COLO829 (cell line): ENCODE measurements at places on chromosomes 12 and 14.

DNA sequence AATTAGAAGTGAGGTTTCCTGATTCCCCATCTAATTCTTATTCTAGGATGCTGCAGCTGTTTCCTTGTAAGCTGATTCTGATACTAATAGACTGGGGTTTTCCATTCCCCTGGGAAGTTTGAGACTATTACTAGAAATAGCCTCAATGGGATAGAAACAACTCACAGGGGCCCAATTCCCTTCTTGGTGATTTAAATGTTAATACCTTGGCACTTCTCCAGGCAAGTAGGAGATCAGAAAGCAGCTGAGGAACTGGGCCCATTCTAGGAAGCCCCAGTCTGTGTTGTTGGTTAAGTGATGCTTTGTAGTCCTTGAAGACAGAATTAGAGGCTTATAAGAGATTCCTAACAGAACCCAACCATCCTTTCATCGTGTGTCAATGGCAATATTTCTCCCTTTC, 407.0 kb upstream of the SEL1L start:
- DNase-seq: no peak

GRCh38 chr14:30214014-30214413, 286.4 kb upstream of the PRKD1 start:
- DNase-seq: no peak

DNA sequence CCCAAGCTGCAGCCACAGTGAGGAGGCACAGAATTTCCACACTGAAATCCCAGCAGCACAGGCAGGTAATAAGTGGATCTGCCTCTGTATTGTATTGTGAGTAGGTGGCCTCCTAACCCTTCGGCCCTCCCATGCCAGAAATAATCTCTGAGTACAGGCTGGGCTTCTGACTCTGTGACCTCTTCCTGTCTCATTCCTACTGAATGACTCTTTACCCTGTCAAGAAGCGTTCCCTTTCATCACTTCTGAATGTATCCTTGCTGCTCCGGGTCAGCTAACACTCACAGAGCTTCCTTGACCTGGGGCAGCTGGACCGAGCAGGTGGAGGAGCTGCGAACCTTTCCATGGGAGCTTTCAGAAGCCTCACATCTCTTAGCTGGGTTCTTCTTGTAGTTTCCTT, 119.6 kb downstream of the SLC8A3 start:
- no peak for DNase-seq

DNA sequence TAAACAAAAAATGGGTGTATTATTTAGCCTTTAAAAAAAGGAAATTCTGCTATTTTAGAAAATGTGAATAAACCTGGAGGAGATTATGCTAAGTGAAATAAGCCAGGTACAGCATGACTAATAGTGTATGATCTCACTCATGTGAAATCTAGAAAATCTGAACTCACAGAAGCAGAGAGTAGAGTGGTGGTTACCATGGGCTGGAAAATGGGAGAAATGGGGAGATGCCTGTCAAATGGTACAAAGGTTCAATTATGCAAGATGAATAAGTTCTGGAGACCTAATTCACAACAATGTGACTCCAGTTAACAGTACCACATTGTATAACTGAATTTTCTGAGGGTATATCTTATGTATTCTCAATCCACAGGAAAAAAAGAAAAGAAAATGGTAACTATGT, 17.4 kb upstream of the LEMD3 start:
- no peak for DNase-seq

DNA sequence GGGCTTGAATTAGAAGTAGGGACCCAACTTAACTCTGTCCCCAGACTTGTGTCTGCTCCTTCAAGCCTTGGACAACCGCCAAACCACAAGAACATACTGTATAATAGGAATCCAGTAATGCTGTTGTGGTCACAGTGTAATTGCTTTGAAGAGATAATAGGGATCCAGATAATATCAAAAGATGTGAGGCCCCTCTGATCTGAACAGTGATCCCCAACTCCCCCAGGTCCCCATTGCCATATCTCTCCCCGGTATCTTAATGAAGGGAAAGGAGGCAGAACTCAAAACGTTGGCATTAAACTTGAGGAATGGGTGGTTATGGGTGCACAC, 8.5 kb upstream of the PLEKHH1 start:
- no peak for DNase-seq

GRCh38 chr12:139585-139984, 73.0 kb downstream of the IQSEC3 start:
- DNase-seq: no peak

- DNase-seq: no peak
Measured at GRCh38 chr14:61026526-61026925, 45.5 kb downstream of the SLC38A6 start.

DNA sequence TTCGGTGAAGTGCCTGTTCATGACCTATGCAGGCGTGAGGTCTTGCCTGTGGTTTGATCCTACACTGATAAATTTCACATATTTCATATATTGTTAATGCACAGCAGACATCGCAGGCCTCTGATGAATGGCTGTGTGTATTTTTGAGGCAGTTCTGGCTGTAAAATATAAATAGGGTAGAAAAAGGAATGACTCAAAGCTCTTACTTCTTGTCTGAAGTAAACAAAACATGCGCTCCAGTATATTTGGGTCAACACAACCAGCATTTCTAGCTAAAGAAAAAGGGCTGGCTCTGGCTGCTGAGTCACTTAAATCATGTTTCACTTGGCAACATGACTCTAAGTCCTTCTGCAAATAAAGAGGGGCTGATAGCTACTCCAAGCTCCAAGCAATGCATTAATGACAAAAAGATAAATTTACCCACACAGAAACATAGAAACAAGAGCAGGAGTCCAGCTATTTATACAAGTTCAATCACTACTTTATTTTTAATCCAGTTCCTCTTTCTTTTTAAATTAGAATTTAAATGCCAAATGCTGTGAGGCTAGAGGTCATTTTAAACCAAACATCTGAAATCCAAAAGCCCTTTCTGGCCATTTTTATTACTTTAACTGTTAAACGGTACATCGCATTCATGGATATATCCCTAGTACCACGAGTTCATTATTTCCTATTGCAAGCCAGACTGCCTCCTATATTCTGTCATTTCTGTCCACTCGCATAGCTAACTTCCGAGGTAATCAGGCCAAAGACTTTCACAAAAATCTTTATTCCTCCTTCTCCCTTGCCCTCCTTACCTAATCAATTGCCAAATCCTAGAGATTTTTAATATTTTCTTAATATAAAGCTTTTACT, 54.3 kb upstream of the TMCC3 start:
- DNase-seq: no peak

GRCh38 chr12:13770576-13770975, 210.8 kb downstream of the GRIN2B start:
- DNase-seq: no peak

GRCh38 chr12:65742018-65743010, 82.0 kb upstream of the HMGA2 start:
- no peak for DNase-seq

- DNase-seq: no peak
Measured at GRCh38 chr14:79661752-79662151, 549.6 kb downstream of the DIO2 start.

DNA sequence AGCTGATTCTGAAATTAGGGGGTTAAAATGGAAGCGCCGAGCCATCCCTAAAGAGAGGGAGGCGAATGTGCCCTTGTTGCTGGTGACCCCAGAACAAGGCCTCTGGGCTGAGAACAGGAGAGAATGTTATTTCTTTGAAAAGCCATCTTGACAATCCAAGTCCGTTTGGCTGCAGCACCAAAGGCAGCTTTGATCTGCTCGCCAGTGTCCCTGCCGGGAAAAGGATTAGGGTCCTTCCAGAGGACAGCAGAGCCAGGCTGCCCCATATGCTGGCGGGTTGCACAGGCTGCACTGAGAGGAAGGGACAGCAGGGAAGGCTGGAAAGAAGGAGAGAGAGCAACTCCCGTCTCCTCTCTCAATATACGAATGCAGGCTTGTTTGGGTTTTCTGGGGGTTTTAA, 141.7 kb downstream of the TMEM132C start:
- DNase-seq: no peak

DNA sequence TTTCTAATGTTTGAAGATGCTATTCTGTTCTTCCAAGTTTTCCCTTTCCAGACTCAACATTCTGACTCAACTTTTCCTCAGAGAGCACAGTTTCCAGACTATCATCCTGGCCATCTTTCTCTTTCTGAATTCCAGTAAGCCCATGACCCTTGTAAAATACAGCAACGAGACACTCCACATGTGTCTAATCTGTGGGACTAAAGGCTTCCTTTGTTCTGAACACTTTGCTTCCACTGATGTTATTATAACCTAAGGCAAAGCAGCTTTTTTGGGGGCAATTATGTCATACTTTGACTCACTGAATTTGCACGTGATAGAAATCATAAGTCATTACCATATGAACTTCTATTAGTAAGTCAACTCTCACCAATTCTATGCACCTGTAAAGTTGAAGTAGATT, 6.3 kb upstream of the ART4 start:
- DNase-seq: peak; percentile 79

DNA sequence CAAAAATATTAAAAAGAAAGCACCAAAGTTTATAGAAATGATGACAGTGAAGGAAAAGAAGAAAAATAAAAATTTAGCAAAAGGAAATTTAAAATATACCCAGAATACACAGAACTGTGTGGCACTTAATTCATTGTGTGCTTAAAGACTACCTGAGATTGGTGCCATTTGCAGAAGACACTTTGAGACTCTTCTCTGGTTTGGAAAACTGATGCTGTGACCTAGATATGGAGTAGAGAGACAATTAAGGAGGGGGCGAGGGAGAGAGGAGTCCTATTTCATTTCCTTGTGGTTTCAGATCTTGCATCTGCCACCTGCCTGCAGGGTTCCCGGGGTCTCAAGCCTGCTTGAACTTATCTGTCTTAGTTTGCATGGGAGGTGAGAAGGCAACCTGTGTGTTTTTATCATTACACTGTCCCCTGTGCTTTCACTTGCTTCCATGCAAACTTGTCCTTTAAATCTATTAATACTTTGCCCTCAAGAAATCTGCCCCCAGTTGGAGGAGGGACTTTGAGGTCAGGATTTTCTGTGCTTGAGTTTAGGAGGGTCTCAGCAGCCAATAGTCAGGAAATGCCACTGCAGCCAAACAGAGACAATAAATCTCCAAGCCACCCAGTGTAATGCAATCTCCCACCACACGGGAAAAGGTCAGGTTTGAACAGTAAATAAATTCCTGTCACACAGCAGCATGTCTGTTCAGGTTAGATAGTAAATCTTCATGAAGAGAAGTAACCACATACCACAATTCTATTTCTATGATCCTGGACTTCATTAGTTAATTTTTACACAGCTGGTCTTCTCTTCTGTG, 119.4 kb downstream of the CAND1 start:
- DNase-seq: peak; percentile 17

DNA sequence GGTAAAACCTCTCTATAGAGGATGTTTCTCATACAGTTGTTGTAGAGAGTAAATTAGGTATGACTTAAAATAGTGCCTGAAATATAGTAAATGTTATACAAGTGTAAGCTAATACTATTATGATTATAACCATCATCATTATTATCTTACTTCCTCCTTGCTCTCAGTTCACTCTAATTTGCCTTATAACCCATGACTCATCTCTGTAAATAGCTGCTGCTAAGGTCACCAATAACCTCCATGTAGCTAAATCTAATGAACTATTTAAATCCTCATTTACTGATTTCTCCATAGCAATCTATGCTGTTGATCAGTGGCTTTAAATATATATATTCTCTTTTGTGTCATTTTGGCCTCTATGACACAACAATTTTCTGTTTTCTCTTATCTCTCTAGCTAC, 109.6 kb downstream of the RMST start:
- no peak for DNase-seq

DNA sequence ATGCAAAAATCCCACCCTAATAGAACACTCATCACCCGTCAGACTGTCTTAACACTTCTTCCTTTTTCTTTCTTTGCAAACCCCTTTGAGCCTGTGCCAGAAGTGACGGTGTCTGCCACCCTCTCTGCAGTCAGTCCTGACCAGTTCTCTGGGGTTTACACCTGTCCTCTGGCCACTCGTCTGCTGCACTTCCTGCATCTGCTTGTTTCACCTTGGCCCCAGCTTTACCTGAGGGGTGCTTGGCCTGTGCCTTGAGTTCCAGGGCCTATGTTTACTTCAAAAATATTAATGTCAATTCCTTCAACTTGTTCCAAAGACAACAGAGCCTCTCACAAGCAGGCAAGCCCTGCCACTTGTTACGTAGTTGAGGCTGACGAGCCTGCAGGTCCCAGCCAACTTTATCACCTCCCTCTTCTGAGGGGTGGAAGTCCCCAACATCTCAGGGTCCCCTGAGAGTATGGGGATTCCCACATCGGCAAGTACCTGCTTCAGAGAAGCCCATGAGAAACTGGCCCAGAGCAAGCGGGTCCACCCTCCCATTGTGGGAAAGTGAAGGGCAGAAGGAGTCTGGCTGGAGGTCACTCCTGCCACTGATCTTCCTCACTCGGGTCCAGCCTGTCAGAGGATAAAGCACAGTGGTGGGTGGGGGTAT, 205.4 kb downstream of the DAD1 start:
- no peak for DNase-seq

DNA sequence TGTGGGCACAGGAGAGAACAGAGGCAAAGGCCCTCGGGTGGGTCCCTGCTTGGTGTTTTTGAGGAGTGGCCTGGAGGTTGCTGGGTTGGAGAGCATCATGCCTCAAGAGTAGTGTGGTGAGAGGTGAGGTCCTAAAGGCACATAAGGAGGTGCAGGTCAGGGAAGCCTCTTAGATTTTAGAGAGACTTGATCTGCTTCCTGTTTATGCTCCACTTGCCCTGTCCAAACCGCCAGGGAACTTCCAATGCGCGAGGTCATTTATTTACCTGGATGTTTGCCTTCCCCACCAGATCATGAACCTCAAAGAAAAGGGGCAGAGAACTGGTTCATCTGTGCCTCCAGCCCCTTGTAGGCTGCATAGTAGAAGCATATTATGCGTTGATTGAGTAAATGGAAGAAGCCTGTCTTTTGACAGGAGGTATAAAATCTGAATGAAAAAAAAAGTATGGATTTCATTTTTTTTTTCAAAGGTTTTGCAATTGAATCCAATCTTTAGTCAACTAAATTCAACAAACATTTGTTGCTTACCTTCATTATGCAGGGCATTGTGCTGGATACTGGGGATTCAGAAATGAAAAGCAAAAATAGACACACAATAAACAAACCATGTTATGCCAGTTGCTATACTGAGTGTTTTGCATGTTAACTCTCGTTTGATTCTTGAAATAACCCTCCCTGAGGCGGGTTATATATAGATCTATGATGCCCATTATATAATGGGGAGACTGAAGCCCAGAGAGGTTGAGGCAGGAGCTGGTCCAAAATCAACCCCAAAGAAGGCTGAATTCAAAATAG, 485.2 kb downstream of the VRK1 start:
- no peak for DNase-seq

GRCh38 chr12:12538535-12538934, 24.1 kb downstream of the DUSP16 start:
- DNase-seq: no peak

GRCh38 chr12:108234158-108234557, 105.0 kb downstream of the CMKLR1 start:
- DNase-seq: no peak
